ENCODE measurements at places on chromosomes 2 and 18.

DNA sequence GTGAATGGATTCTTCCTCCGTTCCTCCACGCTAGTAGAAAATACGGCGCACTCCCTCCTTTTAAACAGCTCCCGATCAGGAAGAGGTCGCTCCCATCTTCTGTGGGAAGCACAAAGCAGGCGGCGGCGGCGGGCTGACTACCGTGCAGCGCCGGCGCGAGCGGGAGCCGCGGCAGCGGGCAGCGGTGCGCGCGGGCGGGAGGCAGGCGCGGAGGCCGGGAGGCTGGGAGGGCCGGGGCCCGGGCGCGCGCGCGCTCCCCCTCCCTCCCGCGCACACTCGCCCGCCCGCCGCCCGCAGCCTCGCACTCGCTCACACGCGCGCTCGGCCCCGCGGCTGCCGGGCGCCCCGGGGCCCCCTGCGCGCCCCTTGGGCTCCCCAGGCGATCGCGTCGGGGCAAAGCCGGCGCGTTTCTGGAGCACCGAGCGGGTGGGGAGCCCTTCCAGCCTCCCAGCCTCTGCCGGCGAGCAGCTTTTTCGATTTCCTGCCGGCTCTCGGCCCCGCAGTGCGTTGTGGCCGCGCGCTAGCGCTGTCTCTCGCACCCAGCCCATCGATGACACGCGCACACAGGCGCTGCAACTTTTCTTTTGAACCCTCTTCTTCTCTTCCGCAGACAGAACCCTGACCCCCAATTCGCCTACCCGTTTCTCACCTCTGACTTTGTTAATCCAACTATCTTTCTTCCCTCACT is at the start of gene SLC8A1:
Gene SLC8A1, minus strand, starts transcription at position 173 of the 688 bp plus-strand sequence.
- no peak for DNase-seq

GRCh38 chr2:64228126-64228678 is 84.0 kb upstream of the PELI1 start:
- peak; percentile 77 for DNase-seq

DNA sequence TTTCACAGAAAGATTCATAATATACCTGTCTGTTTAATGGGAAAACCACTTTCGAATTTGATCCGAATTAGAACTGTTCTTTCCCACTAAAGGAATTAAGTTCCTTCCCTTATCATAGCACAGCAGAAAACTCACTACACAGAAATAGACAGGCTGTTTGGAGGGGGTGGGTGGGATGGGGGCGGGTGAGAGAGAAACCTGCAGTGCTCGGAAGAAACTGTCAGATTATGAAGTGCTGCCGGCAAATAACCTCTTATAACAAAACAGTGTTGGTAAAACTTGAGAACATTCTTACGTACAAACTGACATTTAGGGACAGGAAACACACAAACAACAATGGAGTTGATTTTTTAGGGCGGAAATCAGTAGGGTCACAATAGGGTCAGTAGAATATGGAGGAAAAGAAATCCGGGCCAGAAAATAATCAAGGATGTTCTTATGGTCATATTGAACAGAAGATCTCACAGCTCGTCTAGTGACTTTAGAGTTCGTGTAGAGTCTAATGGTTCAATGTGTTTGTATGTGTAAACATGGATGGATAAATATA is 756.0 kb upstream of the LRATD1 start:
- DNase-seq: no peak

- DNase-seq: no peak
These were observed 570.4 kb downstream of the CCDC85A start for GRCh38 chr2:56754066-56754615.

GRCh38 chr18:2027016-2027415 is 544.3 kb downstream of the METTL4 start:
- DNase-seq: no peak
